ENCODE measurements at places on chromosomes 11 and 22.
A peak's percentile ranks its signal among the peaks of the same experiment; 100 is the strongest.

GRCh38 chr11:65403607-65404121 lies 17.2 kb downstream of the FRMD8 start:
- DNase-seq: peak; percentile 62

GRCh38 chr11:71563406-71563805 lies 2.0 kb upstream of the KRTAP5-10 start:
- peak; percentile 83 for DNase-seq

DNA sequence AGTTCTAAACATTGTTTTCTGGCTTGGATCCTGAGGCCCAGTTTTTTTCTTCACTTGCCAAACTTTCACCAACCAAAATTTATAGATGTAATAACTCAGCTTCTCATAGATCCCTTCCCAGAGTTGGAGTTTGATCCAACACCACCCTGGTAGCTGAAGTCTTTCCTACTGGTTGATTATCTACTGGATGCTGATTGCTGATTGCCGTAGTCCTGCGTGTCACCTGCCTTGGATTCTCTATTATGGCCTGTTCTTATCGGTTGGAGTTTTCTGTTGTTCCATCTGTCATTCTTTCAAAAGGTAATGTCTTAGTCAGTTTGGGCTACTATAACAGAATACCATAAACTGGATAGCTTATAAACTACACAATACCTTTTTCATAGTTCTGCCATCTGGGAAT lies 17.3 kb upstream of the OR6X1 start:
- no peak for DNase-seq

DNA sequence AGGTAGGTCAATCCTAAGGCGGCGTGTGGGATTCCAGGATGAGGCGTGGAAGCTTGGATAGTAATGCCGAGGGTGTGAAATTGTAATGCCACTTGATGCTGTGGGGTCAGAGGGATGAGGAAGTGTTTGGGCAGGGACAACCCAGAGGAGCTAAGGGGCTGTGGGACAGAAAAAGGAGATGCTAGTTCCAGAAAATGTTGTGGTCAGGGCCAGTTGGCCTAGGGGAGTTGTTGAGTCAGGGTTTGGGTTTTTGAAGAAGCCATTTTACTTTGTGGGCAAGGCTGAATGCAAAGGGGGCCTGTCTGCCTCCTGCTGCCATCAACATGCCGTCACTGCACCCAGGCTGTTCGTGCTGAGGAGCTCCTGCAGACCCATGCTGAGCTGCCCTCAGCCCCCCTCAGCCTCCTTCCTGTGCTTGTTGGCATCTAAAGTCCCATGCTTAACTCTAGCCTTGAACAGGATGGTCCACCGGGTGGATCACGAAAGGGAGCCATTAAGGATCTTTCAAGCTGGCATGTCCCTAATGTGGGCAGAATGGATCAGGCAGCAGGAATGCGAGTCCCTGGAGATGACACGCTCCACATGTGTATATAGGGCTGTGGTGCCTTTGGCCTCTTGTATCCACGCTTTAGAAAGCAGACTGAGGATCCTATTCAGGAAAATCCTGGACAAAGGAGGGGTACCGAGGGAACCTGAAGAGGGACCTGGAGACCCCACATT lies 2.1 kb downstream of the C11orf16 start:
- DNase-seq: no peak

GRCh38 chr11:94767701-94768601 lies at the start of gene AMOTL1:
TSS of gene AMOTL1 (plus strand) at chr11:94768356. CDS start at chr11:94768512, 156 bp downstream.
- DNase-seq: peak; percentile 39

DNA sequence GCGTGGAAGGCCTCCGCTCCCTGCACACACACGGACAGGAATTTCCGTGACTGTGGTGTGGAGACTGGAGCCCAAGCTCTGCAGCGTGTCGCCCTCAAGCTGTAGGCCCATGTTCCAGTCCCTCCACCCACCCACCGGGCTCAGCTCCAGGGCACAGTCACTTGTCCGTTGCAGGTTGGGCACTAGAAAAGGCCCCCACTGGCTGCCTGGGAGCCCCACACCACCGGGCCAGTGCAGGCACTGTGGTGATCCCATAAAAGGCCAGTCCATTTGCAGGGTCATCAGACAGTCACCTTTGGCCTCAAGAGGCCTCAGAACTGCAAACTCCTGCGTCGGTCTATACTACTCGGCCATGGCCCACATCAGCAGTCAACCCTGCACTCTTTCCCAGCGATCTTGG lies 16.3 kb downstream of the RAB36 start:
- no peak for DNase-seq

- DNase-seq: no peak
Observed at GRCh38 chr11:2507945-2508749, 63.3 kb downstream of the KCNQ1 start.

- DNase-seq: no peak
Observed at GRCh38 chr11:58926251-58926650, 13.0 kb upstream of the GLYATL1 start.

- no peak for DNase-seq
Observed at GRCh38 chr11:45590743-45591142, 74.7 kb downstream of the CHST1 start.

GRCh38 chr11:76269247-76269646 lies 62.9 kb upstream of the WNT11 start:
- DNase-seq: no peak

DNA sequence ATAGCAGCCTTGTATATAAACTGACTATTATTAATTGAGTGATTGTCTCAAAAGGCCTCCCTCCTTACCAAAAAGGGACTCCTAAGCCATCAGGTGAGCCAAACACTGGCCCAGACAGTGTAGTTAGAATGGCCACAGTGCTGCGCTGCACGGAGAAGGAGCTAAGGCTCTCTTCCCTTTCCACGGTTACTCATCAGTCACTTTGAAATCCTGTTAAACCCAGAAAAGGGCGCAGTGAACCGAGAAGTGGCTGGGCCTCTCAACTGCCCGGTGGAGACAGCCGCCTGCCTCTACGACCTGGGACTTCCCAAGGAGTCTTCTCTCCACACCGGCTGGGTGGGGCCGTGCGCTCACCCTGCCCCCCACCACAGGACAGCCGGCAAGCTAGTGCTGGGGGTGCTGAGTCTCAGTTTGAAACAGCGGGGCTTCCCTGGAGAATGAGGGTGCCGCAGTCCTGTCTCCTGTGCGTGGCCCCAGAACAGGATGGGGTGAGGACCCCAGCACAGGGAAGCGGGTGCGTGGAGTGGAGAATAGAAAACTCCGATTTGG lies 1.3 kb downstream of the MYH9 start:
- DNase-seq: peak; percentile 79

- DNase-seq: no peak
Observed at GRCh38 chr11:127552446-127552845, 551.9 kb upstream of the KIRREL3 start.

GRCh38 chr11:95434489-95435057 lies 203.6 kb upstream of the SESN3 start:
- no peak for DNase-seq

GRCh38 chr11:119236490-119236889 lies 30.4 kb downstream of the CBL start:
- DNase-seq: peak; percentile 33

DNA sequence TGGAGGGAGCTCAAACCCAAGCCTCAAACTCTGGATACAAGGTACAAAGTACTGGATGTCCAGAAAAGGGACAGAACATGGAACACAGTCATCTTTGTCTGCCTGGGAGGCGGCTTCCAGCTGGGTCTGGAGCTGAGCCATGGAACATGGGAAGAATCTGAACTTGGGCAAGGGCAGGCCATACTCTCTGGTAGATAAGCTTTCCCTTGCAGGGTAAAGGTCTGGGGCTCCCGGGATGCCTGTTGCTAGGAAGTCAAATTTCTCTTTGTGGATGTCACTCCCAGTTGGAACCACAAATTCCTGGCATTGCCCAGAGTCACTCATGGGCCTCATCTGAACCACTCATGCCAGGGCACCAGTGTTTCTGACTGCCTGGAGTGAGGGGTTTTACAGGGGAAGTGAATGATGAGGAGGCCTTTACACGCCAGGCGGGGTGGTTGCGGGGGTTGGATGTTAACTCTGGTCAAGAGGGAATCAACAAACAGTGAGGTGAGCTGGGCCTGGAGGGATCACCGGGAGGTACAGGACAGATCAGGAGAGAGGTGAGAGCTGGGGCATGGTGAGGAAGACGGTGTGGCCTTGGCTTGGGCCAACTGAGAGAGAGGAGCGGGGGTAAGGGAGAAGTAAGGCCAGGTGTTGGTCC lies 5.7 kb downstream of the FTH1 start:
- peak; percentile 7 for DNase-seq

- DNase-seq: no peak
Observed at GRCh38 chr22:27985323-27986275, 66.5 kb upstream of the PITPNB start.

DNA sequence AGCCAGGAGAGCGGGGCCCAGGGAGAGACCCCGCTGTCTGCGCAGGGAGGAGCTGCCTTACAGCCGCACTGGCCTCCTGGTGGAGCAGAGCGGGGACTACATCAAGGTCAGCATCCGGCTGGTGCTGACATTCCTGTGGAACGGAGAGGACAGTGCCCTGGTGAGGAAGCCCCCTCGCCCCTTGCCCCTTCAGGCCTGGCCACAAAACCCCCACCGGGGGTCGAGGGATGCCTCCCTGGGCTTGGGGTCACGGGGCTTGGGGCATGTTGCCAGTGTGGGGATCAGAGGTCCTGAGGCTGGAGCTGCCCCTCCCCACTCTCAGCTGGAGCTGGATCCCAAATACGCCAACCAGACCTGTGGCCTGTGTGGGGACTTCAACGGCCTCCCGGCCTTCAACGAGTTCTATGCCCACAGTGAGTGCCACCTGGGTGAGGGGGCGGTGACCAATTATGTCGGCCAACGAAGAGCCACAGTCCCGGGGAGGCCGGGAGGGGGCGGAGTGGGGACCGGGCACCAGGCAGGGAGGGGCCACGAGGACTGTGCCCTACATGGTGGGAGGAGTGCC lies 4.2 kb downstream of the MUC5B start:
- DNase-seq: no peak

GRCh38 chr11:134939905-134940304 lies 527.9 kb upstream of the B3GAT1 start:
- no peak for DNase-seq

DNA sequence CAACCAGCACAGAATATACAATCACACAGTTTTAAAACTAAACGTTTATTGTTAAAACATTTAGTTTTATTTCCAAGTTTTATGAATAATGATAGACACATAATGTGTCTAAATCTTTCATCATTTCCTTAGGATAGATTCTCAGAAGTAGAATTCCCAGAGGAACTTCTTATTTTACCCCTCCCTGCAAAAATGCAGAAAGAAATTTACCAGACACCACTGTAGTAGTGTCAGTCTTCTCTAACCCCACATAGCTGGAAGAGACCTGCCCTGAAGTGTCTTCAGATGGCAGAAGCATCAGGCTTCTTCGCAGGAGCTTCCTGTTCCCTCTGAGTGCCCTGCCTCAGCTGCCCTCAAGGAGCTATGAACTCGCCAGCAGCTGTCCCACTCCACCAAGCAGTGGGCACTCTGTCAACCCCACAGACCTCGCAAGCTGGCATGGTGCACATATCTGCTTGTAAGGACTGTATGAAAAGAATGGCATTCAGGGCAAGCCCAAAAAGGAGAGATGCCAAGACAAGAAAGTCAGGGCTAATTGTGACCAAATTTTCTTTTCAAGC lies 28.5 kb upstream of the PAK1 start:
- DNase-seq: no peak

- DNase-seq: no peak
Observed at GRCh38 chr22:34866495-34867131, 199.3 kb upstream of the ISX start.

DNA sequence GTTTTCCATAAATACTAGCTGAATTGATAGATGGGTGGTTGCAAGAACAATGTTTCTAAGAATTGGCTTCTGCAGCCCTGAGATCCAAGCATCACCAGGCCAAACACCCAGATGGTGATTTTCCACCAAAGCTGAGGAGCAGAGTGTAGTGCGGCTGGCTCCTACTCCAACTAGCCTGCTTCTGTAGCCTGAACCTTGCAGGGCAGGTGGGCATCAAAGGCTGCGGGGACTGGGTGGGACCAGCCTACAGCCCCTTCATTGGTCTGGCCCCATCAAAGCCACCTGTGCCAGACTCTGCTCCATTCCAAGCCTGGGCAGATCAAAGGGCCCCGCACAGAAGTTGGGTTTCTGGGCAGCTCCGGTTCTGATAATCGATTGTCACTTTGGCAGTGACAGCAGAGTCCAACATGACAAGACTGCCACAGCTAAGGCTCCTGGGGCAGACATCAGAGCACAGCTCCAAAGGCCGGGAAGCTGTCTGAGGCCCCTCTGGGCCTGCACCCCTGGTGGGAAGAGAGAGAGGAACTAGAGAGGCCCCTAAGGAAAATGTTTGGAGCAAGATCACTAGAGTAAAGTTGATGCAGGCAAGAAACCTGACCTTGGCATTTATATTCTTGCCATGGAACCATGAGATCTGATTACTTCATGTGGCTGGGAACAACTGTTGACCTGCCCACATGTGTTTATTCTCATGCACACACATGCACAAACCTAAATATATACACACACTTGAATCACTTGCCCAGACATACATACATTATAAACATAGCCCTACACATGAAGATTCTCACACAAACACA lies 582.9 kb downstream of the INSC start:
- no peak for DNase-seq

DNA sequence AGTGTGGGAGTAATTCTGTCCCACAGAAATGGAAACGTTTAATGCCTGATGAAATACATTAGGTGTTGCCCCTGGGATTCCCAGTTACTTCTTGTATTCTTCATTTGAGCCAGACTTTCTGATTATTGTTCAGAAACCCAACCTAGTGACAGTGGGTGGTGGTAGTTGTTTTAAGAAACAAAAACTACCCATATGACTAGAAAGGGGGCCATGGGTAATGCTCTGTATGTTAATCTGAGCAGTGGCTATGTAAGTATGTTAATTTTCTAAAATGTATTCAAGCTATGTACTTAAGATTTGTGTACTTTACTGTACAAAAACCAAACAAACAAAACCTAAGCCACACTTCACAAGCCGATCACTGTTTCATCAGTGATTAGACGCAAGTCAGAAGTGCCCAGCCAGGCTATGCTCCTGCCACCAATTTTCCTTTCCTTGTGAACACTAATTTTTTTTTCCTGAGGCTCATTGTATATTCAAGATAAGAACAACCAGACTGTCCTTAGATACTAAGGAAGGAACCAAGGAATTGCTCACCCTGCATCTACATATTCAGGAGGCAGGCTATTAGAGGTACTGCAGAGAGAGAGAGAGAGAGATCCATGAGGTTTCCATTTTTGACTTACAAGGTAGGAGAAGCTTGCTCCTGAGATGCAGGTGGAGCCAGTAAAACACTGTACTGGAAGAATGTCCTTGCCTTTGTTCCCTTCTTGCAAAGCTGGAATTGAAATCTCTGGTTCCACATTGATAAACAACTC lies 122.7 kb downstream of the DBX1 start:
- DNase-seq: no peak

DNA sequence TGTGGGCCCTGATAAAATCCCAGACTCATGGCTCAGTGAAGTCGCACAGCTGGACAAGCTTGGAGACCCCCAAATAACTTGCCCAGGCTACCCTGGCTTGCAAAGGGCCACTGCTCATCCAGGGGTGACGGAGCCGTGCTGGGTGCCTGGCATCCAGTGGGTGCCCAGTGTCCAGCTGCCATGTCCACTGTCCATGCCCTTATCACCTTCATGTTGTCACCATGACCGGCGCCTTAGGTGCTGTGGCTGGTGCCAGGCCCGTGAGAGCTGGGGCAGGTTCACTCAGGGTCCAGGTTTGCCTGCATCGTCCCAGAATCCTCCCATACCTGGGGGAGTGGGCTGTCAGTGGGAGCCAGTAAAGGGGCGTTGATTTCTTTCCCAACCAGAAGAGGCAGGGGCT lies 57.4 kb downstream of the LRP5 start:
- no peak for DNase-seq
